ENCODE measurements at places on chromosomes 6 and 20.

DNA sequence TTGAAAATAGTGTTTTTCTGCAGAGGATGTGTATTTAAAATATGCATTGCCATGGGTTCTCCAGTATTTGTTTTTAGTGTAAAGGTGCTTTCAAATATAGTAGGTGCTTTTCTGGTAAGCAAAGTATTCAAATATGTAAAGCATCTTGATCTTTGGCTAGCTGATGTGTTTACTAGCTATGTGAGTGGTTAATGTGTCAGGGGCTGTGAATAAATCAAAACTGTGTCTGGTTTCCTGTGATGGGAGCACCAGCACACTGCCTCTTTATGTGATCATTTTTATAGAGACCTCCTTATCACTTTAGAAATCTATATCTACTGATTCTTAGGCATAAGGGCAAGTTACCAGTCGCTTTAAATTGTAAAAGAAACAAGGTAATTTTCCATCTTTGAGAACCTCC lies 388.9 kb upstream of the MAN1A1 start:
- DNase-seq = no peak

- no peak for DNase-seq
Measured at GRCh38 chr20:64010711-64011237, 25.2 kb upstream of the C20orf204 start.

DNA sequence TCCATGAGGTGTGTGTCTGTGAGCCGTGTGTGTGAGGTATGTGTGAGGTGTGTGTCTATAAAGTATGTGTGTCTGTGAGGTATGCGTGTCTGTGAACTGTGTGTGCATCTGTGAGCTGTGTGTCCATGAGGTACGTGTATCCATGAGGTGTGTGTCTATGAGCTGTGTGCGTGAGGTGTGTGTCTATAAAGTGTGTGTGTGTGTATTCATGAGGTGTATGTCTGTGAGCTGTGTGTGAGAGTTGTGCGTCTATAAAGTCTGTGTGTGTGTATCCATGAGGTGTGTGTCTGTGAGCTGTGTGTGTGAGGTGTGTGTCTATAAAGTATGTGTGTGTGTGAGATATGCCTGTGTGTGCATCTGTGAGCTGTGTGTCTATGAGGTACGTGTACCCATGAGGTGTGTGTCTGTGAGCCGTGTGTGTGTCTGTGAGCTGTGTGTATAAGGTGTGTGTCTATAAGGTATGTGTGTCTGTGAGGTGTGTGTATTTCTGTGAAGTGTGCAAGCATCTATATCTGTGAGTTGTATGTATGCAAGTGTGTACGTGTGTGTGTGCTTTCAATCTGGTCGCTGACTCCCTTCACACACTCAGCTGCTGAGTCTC lies 91.9 kb upstream of the FOXP4 start:
- no peak for DNase-seq

DNA sequence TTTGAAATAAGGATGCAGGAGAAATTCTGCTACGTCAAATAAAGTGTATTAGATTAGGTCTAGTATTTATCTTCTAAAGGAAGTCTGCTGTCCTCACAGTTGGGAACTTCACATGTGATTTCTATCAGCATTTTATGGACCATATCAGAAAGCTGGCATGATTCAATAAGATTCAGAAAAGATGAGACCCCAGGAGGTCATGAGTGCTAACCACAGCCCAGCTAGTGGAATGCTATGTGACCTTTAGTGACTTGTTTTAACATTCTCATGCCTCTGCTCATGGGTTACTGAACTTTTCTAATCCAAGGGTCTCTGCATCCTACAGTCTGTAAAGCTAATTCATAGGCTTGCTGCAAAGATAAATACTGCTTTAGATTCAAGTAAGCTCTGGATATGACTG lies 150.1 kb downstream of the GMPR start:
- DNase-seq = no peak

DNA sequence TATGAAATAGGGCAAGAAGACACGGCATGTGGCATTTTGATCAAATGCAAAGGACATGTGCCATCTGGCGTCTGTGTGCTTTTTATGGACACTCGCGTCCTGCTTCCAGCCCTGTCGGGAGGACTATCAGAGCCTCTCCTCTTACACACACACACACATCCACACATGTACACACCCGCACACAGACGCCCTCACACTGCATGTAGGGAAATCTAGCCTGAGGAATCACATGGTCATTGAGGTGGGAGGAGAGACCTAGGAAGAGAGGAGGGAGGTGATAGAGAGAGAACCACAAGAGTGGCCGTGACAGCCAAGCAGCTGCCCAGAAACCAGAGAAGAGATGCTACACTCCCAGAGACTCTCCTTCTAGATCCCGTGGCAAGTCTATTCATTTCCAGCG lies 105.9 kb upstream of the CDYL start:
- no peak for DNase-seq

- no peak for DNase-seq
Measured at GRCh38 chr6:25476126-25476525, 175.9 kb upstream of the SCGN start.

DNA sequence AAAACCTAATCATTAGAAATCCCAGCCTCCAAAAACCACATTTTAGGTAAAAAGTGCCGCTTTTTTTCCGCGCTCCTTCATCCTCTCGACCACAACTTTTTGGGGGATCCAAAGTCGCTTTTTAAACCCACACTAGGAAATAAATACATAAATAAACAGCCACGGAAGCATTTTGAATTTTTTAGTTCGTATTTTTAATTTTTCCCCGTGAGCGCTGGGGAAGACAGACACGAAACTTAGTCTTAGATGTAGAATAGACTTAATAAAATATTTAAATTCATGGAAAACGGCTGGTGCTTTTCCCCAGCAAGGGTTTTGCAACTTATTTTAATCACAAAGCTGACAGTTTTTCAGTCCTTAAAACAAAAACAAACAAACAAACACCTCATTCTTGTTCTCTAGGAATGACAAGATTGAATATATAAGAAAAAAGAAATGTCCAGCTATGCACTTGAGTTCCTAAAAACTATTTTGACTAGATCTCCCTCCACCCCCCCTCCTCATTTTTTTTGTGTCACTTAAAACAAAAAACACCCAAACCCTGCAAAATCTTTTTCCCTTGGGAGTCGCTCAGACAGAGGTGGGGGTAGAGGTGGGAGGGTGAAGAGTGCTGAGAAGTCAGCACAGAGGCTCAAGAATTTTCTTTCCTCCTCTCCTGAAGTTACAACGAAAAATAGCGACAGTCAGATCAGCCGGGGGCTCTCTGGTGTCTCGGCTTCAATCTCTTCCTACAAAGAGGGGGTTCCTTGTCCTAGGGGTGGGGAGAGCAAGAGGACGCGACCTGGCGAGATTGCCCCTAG lies 43.4 kb upstream of the SUPT3H start:
- DNase-seq = no peak

DNA sequence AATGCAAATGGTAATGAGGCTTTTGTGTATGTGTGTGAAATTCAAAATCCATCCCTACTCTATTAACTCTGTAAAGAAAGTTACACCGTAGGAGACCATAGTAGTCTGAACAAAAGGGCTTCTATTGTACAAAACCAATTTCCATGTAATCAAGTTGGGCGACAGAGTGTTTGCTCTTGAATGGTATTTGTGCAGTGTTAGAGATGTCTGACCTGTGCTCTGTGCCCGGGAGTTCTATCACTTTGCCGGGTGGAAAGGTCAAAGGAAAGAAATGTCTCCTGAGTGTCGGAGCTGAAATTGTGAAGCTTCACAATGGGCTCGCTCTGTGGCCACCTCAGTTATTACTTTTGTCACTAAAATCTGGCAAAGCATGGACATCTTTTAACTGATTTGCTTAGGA lies 312.0 kb downstream of the SAMD5 start:
- DNase-seq = no peak

GRCh38 chr6:34370361-34370760 lies 22.1 kb downstream of the NUDT3 start:
- no peak for DNase-seq

DNA sequence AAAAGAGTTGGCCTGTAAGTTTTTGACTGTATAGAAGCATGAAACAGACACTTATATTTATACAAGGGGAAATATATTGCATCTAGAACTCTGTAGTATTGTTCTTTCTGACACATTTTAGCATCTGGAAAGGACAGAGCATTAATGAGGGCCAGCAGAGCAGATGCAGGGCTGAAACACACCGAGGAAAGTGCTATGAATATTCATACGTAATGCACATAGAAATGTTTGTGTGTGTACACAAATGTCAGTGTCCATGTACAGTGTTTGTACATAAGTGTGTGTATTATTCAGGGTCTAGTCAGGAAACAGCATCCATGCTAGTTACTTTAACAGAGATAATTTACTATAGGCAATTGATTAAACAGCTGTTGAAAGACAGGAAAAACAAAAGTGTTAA lies 146.5 kb upstream of the DTNBP1 start:
- no peak for DNase-seq

DNA sequence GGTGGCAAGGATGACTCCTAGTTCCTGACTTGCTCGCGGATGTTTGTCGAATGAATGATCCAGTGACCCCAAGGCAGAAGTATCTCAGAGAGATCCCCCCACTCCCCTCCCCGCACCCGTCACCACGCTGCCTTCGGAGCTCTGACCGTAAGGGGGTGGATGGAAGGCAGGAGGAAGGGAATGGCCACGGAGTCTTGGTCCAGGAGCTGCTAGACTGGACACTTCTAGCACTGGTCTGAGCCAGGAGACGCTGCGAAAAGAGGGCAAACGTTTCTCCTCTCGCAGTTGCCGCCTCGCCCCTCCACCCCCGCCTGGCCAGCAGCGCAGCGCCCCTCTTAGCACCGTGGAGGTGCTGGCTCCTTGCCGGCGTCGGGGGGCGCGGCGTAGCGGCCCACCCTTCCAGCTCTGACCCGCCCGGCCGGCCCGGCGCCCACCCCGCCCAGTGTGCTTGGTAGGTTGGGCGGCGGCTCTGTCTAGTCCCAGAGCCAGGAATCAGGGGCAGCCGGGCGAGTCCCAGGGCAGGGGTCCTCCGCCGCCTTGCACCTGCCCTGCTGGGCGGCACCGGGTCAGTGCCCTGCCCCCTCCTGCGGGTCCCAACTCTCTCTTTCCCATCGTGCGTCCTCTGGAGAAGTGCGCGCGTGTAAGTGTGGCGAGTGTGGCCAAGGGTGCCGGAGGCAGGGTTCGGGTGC lies 2.4 kb upstream of the DBNDD2 start:
- DNase-seq = no peak

GRCh38 chr6:129475477-129476247 lies 234.3 kb downstream of the ARHGAP18 start:
- DNase-seq = peak; percentile 85

DNA sequence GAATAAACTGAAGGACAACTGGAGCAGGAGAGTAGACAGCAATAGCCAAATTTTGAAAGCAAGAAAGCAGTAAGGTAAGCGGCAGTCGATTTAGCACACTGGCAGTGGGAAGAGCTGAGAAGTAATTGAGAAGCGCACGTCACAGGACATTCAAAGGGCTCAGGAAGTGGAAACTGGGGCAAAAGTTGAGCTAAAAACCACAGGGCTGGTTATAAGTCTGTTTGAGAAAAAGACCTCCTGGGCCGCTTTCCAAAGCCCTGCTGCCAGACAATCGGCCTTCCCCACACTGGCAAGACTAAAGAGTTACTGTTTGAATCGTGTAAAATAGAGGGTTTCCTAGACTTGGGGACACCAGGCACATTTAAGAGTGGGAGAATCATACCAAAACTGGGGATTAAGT lies 161.4 kb downstream of the DNAH8 start:
- DNase-seq = peak; percentile 81

DNA sequence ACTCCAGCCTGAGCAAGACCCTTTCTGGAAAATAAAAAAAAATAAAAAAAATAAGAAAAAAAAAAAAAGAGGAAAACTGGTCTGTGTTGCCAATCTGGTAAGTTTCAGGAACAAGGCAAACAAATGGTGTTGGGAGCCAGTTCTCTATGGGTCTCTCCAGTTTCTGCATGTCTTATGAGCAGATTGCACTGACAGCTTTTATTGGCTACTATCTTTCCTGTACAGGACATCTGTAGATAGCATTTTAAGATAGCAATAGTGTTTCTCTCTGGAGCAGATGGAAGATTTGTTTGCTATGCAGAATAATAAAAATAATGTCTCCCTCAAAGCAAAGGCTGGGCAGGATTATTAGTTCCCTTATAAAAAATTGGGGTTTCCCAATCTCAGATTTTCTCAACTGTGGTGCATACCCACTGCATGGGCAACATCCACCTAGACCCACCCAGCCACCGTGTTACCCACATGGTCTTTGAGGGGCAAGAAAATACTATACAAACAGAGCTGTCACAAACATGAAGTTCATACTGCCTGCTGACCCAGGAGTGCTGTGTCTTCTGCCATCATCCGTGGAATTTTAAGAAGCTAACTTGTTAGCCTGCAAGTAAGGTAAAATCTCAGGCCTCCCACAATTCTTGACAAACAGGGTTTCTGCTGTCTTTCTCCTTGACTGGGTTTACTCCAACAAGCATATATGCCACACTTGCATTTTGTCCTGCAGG lies 9.5 kb downstream of the GMDS start:
- peak; percentile 74 for DNase-seq

DNA sequence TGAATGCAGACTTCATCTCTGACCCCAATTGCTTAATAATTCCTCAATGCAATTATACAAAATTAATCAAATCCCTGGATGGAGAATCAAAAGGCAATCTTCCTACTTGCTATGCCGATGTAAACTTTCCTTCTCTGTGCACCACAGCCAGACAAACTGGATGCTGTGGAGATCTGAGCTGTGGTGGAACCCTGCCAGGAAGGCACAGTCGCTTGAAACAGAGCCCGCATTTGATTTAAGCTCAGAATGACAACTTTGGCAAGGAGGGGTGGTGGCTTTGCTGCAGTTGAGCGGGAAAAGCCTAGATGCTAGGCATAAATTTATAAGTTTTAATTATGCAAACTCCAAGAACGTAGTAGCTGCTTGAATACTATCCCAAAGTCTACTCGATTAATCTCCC lies 190.8 kb downstream of the MTFR2 start:
- peak; percentile 78 for DNase-seq

DNA sequence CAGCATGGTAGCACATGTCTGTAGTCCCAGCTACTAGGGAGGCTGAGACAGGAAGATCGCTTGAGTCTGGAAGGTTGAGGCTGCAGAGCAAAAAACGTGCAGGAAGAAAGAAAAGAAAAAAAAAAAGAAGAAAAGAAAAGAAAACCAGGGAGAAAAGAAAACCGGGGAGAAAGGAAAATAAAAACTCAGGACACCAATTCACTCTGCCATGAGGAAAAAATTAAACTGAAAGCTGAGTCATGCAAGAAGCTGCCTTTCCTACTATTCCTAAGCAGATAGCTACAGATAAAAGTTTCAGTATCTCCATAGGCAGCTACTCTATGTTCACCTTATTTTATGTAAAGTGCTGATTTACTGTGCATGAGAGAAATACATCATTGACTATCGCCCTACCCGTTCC lies 10.5 kb downstream of the PTGIS start:
- DNase-seq = no peak

- DNase-seq = no peak
Measured at GRCh38 chr6:150659046-150659763, 59.5 kb downstream of the PLEKHG1 start.

All from spinal cord (tissue), 10 donors.